GM04503 (cell line): ENCODE measurements at places on chromosomes 11 and 22.

- no peak for DNase-seq
Measured at GRCh38 chr11:117438371-117439000, 110.8 kb downstream of the CEP164 start.

GRCh38 chr11:94332814-94333213 lies 28.4 kb downstream of the IZUMO1R start:
- no peak for DNase-seq

DNA sequence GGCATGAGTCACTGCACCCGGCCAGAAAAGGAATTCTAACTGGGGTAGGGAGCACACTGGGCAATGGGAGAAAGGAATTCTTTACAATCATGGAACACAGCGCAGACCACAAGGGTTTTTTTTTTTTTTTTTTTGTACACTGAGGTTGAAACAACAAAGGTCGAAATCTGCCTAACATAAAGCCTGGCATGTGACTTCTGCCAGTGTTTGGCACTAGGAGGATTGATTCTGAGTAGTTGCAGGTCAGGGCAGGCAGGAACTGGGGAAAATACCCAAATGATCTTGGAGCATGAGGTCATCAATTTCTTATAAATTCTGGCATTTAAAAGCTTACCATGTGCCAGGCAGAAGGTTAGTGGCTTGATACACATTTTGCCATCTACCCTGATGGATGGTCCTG lies 202.0 kb upstream of the SNX19 start:
- DNase-seq, result no peak

GRCh38 chr22:26502688-26503561 lies 9.3 kb downstream of the TFIP11 start:
- no peak for DNase-seq

- peak; percentile 4 for DNase-seq
Measured at GRCh38 chr22:24772493-24773220, 1.9 kb downstream of the PIWIL3 start.

GRCh38 chr22:49589301-49589700 lies 238.4 kb downstream of the BRD1 start:
- no peak for DNase-seq

- DNase-seq, result no peak
Measured at GRCh38 chr22:44995105-44995514, 14.7 kb downstream of the PHF21B start.

DNA sequence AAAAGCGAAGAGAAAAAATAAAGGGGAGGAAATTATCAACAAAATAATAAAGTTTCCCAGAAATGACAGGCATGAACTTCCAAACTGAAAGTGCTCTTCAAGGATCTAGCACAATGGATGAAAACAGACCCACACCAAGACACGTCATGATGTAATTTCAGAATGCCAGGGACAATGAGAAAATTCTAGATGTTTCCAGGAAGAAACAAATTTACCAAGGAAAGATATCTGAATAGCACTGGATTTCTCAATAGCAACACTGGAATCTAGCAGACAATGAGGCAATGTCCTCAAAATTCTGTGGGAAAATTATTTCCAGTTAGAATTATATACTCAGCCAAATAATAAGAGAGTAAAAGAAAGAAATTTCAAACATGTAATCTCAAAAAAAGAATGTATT lies 46.0 kb downstream of the DENND5A start:
- peak; percentile 64 for DNase-seq

DNA sequence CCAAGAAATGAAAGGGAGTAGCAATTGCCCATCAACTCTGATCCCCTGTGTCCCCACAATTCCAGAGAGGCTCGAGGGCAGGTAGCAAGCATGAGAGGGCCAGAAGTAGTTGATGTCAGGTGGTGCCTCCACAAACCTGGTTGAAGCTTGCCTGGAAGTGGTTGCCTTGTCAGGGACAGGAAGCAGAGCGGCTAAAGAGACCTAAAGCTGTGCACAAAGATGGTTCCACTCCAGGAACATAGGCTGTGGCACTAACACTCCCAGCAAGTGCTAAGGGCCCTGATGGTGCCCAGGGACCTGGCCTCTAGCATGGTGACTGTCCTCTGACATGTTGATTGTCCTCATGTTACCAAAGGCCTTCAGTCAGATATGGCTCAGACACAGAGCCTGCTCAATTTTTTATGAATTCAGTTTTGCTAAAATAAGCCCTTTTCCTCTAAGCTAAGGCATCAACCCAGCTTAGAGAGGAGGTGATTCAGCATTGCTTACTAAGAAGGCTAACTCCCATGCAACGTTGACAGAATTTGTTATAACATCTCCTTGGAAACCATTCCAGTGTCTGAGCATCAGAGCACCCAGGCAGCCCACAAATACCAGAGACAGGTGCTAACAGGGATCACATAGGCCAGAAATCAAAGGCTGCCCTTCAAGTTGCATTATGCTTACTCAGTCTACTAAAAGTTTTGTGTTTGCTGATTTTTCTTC lies 196.3 kb upstream of the ARHGAP20 start:
- peak; percentile 44 for DNase-seq

DNA sequence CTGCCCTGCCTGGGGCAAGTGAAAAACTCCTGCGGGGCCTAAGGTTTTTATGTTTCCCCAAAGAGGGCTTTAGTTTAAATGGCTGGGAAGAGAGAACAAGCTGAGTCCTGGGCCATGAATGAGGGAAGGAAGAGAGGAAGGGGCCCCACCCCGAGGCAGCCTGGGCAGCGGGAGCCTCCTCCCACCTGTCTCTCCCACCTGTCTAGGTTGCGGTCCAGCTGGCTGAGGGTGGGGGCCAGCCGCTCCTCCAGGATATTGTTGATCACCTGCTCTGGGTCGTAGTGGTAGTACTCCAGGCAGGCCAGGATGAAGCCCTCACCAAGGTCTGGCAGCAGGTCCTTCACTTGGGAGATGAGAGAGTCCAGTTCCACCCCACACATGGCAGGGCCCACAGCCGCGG lies 34.6 kb downstream of the UQCR10 start:
- no peak for DNase-seq

- DNase-seq, result no peak
Measured at GRCh38 chr22:29871684-29872083, 11.3 kb upstream of the MTMR3 start.

DNA sequence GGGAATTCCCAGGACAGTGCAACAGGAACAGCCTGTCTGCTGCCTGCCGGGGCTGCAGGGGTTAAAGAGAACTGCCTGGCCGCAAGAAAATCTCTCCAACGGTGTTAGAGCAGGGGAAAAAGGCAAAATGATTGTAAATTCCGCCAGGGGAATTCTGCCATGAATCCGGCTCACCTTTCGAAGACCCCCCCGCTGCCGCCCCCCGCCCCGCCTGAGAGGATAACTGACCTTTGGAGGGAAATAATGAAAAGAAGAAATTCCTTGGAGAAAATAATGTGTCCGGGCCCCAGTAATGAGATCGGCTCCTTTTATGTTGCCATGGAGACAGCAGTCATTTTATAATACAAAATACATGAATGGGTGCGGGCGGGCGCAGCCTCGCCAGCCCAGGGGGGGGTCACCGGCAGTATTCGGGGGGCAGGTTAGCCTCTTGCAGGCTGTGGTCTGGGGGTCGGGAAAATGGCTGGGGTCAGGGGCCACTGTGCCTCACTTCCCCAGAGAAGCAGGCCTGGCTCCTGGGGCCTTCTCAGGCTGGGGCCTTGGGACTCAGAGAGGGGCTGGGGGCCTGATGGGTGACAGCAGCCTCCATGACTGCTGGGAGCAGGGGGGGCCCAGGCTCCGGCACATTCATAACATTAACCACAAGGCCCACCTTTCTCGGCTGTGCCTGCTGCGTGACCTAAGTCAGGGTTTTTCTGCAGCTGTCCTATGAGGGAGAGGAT lies 228.1 kb downstream of the MN1 start:
- no peak for DNase-seq

DNA sequence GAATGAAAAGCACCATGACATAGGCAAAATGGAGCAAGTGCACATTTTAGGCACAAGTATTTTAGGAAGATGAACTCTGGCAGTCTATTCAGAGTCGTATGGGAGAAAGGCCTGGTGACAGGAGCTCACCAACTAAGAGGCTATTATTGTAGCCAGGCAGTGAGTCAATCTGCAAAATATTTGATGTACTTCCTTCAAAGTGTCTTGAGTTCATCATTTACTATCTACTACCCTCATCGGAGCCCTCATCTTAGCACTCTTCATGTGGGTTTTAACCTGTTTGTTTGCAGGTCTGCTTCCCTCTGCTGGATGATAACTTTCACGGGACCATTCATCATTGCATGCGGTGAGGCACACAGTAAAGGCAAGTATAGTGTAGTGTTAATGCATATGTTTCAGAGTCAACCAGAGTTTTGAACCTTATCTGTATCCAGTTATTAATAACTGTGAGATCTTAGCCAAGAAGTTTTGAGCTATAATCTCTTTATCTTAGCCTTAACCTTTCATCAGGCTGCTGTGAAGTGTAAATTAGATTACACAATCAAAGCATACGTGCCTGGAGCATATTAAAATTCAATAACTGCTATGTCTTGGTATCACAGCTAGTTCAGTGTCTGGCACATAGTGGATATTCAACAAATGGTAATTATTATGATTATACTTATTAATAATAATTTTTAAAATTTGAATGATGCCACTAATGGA lies 70.9 kb upstream of the SC5D start:
- no peak for DNase-seq

DNA sequence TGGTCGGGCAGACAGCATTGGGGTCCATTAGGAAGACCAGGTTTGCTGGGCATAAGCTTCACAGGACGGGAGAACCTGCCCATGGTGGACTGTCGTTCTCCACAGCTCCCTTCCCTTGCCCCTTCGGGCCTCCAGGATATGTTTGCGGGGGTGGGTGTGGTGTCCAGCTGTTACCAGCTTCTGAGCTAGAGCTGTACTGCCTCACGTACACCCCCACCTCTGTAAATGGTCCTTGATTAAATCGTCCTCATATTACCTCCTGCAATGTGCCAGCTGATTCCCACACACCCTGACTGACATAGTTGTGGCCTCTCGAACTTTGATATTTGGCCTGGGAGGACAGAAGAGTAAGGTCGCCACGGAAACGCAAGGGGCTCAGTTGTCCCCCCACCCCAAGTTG lies 16.2 kb upstream of the BCR start:
- no peak for DNase-seq

GRCh38 chr22:23769321-23769965 lies 1.7 kb upstream of the CHCHD10 start:
- no peak for DNase-seq

- no peak for DNase-seq
Measured at GRCh38 chr11:84788220-84788619, 838.9 kb downstream of the DLG2 start.

DNA sequence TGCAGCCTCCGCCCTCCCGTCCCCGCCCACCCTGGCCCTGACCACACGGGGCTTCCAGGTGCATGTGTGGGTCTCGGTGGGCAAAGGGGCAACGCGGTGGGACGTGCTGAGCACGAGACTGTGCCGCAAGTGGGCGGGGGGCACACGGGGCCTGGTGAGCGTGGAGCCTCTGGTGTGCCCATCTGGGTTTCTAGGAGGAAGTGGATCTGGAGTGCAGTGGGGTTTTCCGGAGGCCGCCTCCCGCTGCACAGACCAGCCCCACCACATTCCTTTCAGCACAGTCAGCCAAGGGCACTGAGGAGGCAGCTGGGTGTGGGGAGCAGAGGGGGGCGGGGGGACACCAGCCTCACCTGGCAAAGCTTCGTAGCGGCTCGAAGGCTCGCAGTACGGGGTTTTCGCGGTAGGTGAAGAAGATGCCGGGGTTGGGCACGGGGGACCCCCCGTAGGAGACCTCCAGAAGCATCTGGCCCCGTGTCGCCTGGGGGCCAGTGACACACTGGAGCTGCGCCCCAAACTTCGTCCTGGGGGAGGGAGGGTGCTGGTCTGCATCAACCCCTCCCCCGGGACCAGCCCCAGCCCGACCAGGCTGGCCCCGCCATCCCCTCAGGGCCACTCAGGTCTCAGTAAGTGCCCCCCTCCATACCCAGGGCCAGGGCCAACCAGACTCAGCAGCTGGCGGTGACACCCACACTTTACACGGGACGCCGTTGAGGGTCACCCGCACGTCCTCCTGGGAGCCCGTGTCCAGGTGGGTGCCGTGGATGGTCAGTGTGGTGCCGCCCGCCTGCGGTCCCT lies 12.4 kb upstream of the MAPK11 start:
- no peak for DNase-seq

DNA sequence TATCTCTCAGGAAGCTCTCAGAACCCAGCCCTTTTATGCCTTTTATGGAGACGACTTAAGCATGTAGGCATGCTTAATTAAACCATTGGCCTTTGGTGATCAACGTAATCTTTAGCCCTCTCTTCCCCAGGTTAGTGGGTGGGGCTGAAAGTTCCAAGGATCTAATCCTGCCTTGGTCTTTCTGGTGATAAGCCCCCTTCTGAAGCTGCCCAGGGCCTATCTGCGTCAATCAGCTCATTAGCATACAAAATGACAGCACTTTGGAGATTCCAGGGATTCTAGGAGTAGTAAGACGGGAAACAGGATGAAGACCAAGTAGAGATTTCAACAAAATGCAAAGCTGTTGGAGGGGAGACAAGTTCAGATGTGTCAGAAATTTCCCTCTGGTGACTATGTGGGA lies 3.1 kb downstream of the FAM118A start:
- DNase-seq, result no peak

DNA sequence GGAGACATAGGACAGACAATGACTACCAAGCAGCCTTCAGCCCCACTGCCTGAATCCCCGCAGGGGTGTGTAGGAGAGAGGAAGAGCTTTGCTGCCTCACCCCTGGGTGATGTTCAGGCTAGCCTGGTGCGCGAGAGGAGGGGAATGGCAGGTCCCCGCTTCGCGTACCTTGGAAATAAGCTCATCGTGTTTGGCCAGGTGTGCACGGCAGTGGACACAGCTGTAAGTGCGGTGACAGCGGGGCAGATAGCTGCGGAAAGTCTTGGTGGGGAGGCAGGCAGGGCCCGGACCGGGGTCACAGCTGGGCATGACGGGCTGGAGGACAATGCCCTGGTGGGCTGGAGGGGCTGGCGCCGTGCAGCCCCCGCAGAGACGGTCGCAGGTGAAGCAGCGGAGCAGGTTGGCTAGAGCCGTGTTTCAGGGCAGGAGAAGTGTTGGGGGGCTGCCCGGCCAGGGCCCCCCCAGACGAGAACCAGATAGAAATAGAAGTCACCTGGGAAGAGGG lies 2.9 kb downstream of the YPEL4 start:
- DNase-seq, result no peak

DNA sequence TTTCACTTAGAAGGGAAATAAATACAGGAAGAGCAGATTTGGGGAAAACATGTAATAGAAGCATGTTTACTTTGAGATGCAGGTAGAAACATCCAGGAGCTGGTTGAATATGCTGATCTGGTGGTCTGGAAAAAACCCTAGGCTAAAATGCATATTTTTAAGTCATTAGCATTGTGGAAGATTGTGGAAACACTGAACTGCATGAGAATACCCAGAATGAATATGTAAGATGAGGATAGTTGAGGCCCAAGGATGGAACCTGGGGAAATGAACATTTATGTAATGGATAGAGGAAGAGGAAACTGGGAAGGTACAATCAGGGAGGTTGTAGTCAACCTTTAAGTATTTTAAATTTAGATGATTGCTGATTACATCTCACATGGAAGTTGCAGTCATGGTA lies 269.4 kb downstream of the DDX10 start:
- no peak for DNase-seq

DNA sequence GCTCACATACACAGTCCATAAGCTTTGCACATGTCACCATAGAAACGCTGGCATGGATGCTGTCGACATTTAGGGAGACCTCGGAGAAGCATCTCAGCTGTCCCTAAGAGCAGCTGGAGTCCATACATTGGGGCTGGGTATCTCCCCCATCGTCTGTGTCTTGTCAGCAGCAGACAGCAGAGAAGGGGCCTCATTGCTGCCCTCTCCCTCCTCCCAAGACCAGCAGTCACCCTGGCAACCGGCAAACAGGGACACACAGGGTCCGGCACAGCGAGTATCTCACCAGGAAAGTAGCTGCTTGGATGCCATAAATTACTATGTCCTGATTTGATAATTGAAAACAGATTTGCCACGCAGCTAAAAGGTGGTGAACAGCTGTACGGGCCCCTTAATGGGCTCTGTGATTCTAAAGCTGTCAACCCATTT lies 84.4 kb downstream of the CD44 start:
- DNase-seq, result peak; percentile 52
